ENCODE measurements at places on chromosomes 1 and 21.

GRCh38 chr1:93961906-93962305, 52.7 kb upstream of the GCLM start:
- no peak for DNase-seq

DNA sequence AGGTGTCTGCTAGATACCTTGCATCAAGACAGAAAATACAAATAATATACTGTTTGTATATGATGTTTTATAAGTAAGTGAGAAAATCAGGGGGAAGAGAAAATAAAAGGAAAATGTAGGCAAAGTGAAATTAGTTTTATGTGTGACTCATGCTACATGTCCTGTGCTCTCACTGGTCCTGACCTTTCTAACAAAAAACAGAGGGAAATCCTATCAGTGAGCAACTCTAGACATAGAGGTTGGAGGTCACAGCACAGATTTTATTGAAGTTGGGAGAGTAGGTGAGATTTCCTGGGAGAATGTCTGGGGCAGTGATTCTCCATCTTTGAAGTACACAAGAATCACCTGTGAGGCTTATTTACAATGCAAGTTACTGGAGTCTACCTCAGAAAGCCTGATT, 9.5 kb downstream of the SCCPDH start:
- DNase-seq, result no peak

DNA sequence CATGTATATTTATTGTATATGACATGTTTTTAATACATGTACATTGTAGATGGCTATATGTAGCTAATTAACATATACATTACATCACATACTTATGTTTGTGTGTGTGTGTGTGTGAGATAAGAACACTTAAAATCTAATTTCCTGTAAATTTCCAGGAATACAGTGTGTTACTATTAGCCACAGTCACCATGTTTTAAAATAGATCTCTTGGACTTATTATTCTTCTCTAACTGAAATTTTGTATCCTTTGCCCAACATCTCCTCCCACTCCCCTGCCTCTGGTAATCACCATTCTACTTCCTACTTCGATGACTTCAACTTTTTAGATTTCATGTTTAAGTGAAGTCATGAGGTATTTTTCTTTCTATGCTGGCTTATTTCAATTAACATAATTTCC, 64.8 kb downstream of the FCRL5 start:
- no peak for DNase-seq

DNA sequence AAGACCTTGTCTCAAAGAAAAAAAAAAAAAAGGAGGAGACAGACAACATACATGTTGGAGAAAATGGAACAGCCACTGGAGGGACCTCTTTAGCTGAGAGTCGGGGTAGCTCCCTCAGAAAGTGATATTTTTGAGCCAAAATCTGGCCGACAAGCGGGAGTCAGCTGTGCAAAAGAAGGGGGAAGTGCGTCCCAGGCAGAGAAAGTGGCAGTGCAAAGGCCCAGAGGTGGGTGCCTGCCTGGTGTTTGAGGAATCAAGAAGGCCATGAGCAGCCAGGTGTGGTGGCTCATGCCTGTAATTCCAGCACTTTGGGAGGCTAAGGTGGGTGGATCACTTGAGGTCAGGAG, 6.1 kb upstream of the CROCC start:
- DNase-seq, result no peak

- DNase-seq, result no peak
Measured at GRCh38 chr1:243686159-243686558, 163.9 kb downstream of the AKT3 start.

DNA sequence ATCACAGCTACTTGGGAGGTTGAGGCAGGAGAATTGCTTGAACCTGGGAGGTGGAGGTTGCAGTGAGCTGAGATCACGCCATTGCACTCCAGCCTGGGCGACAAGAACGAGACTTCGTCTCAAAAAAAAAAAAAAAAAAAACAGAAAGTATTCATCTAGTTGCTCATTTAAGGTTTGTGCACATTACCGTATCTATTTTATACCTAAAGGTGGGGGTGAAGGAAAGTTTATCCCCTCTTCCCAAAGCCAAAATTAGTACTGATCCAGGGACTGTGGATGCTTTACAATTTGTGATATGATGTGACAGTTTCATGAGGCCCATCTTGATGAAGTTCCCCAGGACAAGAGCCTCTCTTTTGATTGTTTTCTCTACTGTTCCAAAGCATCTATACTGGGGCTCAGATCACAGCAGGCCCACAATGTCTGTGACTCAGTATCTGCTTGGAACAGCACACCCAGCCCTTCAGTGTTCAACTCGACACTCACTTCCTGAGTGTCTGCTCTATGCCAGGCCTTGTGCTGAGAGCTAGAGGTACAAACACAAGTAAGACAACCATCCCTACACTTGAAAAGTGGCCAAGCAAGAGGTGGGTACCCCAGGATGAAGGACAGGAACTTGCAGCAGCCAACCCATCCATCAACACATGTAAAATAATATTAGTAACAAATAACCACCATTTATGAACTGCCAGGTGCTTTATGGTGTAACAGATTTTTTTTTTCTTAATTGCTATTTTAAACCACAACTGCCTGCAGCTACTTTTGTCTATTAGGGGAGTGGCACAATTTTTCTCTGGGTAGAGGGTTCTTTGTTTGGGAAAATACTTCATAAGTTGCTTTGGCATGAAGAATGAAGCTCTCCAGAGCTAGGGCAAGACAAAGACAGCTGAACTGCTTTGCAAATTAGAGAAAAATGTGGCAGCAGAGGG, 29.0 kb upstream of the KHDRBS1 start:
- DNase-seq, result peak; percentile 18

DNA sequence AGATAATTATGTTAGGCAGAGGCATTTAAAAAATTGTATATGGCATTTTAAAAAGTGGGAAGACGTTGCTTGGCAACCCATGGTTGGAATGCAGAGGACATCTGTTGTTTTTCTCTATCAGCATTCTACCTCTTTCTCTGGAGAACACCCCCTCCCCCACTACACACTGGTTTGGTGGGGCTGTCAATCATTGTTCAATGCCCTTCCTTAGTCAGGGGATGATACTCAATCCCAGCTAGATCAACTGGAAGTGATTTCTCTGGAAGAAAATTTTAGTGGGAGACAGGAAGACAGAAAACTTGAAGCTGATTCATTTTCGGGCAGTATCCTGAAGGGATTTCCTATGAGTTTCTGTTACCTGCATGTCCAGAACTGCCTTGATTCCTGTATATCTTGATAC, 35.7 kb upstream of the CAP1 start:
- DNase-seq, result no peak

- no peak for DNase-seq
Measured at GRCh38 chr21:14675774-14676530, 129.8 kb upstream of the SAMSN1 start.

DNA sequence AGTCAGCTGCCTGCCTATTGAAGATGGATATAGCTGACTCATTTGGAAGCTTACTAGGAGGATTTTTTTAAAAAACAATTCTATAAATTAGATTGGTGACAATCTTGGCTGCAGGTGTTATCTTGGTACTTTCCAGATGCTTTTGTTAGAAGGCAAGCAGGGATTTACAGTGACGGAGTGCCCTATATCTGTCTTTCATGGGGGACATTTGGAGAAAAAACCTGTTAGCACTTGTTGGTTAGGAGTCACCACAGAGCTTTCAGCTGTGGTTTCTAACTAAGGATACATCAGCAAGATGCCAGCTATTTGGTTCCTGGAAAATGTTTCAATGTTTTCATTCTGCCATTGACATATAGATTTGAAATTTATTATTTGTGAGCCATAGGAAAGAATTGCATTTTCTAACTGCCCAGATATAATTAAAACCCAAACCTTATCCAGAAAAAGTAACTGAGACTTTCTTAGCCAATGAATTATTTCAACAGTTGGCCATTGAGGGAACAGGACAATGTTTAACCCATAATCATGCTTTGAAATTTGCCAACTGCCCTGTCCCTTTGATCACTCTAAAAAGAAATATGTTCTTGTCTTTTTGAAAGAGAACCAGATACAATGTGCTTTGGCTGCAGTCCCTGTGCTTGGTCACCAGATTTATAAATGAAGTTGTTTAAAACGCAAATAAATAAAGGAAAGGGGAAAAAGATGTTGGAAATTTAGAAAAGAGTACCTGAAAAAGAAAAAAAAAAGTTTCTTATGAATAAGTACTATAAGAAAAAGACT, 761.0 kb upstream of the CXADR start:
- DNase-seq, result no peak

DNA sequence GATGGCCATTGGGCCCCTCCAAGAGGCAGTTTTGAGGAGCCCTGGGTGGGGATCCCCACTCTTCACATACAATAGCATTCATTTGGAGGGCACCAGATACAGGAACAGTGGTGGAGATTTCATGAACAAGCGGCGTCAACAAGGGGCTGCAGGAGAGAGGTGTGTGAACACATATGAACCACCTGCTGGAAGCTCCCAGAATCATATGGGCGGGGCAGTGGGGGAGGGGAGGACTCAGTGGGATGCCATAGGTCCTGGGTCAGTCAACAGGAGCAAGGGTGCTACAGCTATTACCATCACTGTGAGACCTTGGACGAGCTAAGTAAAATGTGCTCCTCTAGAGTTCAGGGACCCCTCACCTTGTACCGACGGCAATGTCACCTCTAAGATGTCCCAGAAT, 100.4 kb upstream of the IRF2BP2 start:
- no peak for DNase-seq

DNA sequence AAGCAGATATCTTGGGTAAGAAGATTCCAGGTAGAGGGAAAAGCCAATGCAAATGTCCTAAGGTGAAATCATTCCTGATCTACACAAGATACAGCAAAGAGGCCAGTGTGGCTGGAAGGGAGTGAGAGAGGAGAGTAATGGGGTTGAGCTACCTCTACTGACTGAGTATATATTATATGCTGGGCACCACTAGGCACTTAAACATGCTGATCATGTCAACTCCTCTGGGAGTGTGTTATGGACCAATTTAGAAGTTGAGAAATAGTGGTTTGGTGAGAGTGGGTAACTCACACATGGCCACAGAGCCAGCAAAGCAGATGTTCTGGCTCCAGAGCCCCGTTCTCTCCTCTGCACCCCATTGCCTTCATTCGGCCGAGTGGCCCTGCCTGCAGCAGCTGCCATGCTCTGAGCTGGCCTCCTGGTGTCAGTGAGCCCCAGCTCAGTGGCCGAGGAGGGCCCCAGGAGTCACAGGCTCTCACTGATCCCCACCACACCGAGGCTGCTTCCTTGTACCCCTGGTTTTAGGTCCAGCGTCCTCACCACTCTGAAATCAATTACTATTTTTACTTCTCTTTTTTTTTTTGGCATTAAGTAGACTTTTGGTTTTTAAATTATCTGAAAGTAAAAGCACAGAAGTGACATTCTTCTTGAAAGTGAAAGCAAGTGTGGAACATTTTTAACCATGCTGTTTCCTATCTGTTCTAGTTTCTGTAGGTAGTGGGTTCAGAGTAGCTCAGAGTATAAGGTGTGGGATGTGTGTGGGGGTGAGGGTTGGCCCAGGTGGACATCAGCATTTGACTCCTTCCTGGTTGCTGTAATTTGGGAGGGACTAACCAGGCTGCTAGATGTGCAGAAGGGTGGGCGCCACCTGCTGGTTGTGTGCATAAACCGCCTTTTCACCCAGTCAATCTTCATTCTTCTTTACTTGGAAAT, 45.8 kb upstream of the CRNN start:
- peak; percentile 69 for DNase-seq

- DNase-seq, result no peak
Measured at GRCh38 chr1:62311473-62311943, 7.7 kb downstream of the KANK4 start.

DNA sequence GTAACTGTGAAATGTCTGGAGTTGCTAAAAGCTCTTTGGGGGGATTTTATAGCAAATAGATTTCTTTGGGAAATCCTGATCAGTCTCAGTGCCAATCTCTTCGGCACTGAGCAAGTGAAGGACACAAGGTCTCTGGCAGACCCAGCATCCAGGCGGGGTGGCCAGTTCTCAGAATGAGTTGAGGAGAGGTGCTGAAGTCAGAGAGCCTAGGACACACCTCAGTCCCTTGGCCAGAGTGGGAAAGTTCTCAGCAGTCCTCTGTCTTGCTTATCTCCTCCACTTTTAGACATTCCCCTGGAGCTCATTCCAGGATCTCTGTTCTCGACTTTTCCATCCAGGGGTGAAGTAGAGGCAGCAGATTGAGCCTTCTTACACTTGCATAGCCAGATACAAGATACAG, 6.7 kb downstream of the HLX start:
- DNase-seq, result no peak

DNA sequence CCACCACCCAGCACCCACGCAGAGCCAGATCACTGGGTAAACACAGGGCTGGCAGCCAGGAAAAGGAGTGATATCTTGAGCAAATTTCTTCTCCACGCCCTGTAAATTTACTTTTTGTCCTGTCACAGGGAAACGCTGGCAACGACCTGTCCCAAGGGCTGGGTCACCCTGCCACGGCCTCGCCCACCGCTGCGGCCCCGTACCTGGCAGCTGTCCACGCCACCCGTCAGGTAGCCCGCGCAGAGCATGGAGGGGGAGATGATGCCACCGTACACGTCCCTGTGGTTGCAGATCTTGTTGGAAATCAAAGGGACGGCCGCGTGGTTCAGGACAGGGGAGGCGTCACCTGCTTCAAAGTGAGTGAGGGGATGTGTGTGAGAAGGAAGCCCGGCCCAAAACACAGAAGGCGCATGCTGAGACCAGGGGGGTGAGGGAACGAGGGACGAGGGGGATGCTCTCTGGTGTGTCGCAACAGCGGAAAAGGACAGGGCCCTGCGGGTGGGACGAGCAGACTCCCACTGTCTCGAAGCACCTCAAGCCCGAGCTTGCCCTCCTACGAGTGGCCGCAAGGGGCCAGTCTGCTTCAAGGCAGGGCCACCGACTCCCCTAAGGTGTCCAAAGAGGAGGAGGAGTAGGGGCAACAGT, 10.1 kb upstream of the TFF1 start:
- no peak for DNase-seq

DNA sequence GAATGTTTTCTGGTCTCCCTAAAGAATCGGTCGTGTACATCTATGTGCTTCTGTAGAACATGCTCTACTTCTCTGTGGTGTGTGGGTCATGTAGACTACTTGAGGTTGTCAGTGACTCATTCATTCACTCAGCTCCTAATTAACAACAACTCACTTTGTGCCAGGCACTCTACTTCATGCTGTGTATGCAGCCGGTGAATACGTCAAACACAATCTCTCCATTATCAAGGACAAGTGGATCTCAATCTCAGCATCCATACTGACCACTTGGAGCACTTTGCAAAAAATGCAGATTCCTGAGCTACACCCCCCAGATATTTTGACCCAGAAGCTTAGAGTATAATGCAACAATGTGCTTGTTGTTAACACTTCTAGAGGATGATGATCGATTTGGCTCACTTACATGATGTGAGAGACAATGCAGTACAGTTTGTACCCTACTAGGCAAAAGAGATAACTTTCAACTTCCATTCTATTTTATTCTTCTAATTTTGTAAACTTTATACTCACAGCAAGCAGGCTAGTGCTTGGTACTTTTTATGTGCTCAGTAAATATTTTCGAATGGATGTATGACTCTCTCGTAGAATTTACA, 508.6 kb upstream of the ADAMTS5 start:
- no peak for DNase-seq

- no peak for DNase-seq
Measured at GRCh38 chr1:40264354-40264781, 6.3 kb downstream of the ZMPSTE24 start.

GRCh38 chr1:219365451-219365850, 191.8 kb downstream of the LYPLAL1 start:
- DNase-seq, result no peak

- peak; percentile 66 for DNase-seq
Measured at GRCh38 chr1:234326497-234327366, 46.5 kb upstream of the COA6 start.

GRCh38 chr21:42443876-42444744, 40.4 kb downstream of the UBASH3A start:
- no peak for DNase-seq
